Adrenal gland (tissue), 19 donors: ENCODE measurements at places on chromosomes 16 and 17. TPM values are rescaled to one million over a fixed set of nuclear protein-coding genes. Genes with fewer than 3 reads are reported as not detected.
A peak's percentile ranks its signal among the peaks of the same experiment; 100 is the strongest.

DNA sequence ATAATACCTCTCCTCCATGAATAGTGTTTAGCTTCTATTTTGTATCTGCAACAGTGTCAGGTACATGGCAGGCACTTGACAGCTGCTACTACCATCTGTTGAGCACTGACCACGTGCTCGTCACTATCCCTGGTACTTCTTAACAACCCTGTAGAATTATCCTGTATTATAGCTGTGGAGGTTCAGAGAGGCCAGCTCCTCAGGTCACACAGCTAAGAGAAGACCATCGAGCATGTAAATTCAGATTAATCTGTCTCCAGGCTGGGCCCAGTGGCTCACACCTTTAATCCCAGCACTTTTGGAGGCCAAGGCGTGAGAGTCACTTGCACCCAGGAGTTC is 26.3 kb downstream of the WSB1 start:
- peaks cover 27% of the 10 kb centered on the region for H3K4me1 ChIP-seq
- DNase-seq, result no peak
- H3K36me3 ChIP-seq, result no peaks in the 10 kb centered on the region
- no peak overlapping the region for H3K27ac ChIP-seq
- no peaks in the 10 kb centered on the region for H3K27me3 ChIP-seq

The VAMP2 gene
- total RNA-seq, result 118 TPM

DNA sequence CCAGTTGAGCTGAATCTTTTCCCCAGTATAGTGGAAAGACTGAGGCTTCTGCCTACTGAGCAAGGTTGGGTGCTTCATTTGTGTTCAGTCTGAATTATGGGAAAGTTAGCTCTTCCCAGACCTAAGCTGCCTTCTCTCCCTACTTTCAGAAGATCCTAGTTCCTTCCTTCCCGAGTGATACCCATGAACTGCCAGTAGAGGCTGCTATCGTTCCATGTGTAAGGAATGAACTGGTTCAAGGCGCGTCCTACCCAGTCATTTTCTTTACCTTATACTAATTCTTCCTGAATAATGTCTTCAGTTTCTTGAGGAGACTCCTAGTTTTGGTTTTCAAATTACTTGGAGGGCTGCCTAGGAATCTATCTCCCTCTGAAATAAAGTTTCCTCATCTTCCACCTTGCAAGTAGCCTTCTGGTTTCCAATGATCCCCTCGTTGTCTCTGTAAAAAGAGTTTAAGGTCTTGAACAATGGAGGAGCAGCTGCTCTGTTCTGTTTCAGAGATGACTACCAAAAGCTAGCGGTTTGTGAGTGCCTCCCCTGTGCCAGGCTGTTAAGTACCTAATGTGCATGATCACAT is 934 bp upstream of the AOC2 start:
- peak; percentile 59 for DNase-seq
- H3K27me3 ChIP-seq, result no peaks in the 10 kb centered on the region
- no peak overlapping the region for H3K4me3 ChIP-seq
- no peak overlapping the region for H3K27ac ChIP-seq
- peaks cover 60% of the 10 kb centered on the region for H3K36me3 ChIP-seq

GRCh38 chr17:6507535-6507934 is 48.8 kb downstream of the PITPNM3 start:
- no peaks in the 10 kb centered on the region for H3K36me3 ChIP-seq
- no peaks in the 10 kb centered on the region for H3K27me3 ChIP-seq
- H3K27ac ChIP-seq, result no peak overlapping the region
- H3K4me1 ChIP-seq, result peaks cover 9% of the 10 kb centered on the region
- H3K4me3 ChIP-seq, result no peak overlapping the region
- DNase-seq, result peak; percentile 78

The ERI2 gene
- total RNA-seq, result 24.4 TPM

GRCh38 chr17:60148373-60148772 is 1.4 kb upstream of the CA4 start:
- DNase-seq, result no peak
- no peak overlapping the region for H3K27ac ChIP-seq
- no peak overlapping the region for H3K4me3 ChIP-seq

DNA sequence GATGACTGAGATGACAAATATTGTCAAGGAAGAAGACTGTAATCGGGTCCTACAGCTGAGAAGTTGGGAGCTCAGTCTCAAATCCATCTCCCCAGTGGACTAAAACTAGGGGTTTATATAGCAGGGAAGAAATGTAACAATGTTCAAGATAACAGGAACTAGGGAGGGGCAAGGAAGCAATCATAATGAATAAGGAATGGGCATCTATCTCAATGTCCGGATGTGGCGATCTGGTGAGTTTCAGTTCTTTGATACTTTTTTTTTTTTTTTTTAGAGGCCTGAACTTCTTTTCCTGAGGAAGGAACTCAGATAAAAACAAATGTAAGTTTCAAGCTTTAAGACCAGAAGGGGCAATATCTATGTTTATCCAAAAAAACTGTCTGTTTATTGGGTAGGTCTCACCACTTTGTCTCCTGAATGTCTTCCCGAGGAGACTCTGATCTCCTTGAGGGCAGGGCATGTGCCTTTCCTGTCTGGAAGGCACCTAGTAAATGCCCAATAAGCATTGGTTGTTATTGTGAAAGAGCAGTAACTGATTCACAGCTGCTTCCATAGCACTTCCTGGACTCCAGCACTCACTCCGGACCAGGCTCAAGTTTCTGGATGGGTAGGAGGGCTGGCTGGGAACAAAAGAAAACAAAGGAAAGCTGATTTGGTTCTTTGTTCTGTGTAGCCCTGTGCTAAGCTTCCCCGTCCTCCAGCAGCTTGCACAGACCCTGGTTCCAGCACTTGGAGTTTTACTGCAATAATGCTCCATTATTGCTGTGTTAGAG is 51.9 kb downstream of the MEOX1 start:
- H3K36me3 ChIP-seq, result no peaks in the 10 kb centered on the region
- H3K4me3 ChIP-seq, result no peak overlapping the region
- H3K4me1 ChIP-seq, result no peaks in the 10 kb centered on the region

The KCNH4 gene
- not detected for total RNA-seq

The PLCG2 gene
- 14.5 TPM for total RNA-seq

- H3K27ac ChIP-seq, result peak overlapping the region; percentile 100
- peaks cover 42% of the 10 kb centered on the region for H3K4me1 ChIP-seq
- no peaks in the 10 kb centered on the region for H3K27me3 ChIP-seq
Measured at GRCh38 chr17:7476494-7476893, 2.9 kb downstream of the ZBTB4 start.

GRCh38 chr17:8522577-8522976 is 86.9 kb downstream of the NDEL1 start:
- H3K27me3 ChIP-seq, result no peaks in the 10 kb centered on the region
- DNase-seq, result no peak
- H3K36me3 ChIP-seq, result no peaks in the 10 kb centered on the region
- no peak overlapping the region for H3K27ac ChIP-seq
- no peak overlapping the region for H3K4me3 ChIP-seq

GRCh38 chr17:68807998-68808772 is 147.0 kb downstream of the ABCA8 start:
- no peaks in the 10 kb centered on the region for H3K27me3 ChIP-seq
- DNase-seq, result no peak
- no peak overlapping the region for H3K4me3 ChIP-seq
- H3K4me1 ChIP-seq, result peaks cover 14% of the 10 kb centered on the region
- no peak overlapping the region for H3K27ac ChIP-seq

The CLDN7 gene
- 2.0 TPM for total RNA-seq

DNA sequence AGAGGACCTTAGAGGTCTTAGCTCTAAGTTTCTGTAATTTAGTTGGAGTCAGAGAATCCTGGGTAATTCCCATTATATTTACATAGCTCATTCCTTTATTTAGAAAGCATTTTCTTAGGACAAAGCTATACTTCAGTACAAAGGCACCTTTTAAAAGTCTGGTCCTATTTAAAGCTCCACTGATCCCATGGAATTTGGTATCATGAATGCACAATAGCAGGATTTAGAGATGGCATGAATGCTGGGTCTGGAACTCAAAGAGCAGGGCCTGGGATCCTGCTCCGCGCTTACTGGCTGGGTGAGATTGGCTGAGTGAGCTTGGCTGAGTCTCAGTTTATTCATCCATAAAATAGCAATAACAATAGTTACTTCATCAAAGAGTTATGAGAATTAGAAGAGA is 4.8 kb downstream of the KRT23 start:
- H3K4me1 ChIP-seq, result no peaks in the 10 kb centered on the region
- no peak overlapping the region for H3K27ac ChIP-seq
- DNase-seq, result no peak

- H3K4me3 ChIP-seq, result no peak overlapping the region
- no peak overlapping the region for H3K27ac ChIP-seq
- no peaks in the 10 kb centered on the region for H3K4me1 ChIP-seq
- DNase-seq, result peak; percentile 24
Measured at GRCh38 chr16:76583466-76583865, 306.3 kb downstream of the CNTNAP4 start.

The TBC1D28 gene
- total RNA-seq, result not detected

GRCh38 chr16:65600629-65601028 is 478.8 kb upstream of the CDH11 start:
- no peak for DNase-seq
- H3K36me3 ChIP-seq, result no peaks in the 10 kb centered on the region
- no peak overlapping the region for H3K27ac ChIP-seq
- H3K4me1 ChIP-seq, result no peaks in the 10 kb centered on the region
- H3K27me3 ChIP-seq, result no peaks in the 10 kb centered on the region

The TOM1L1 gene
- total RNA-seq, result 27.4 TPM

The HBA1 gene
- total RNA-seq, result 237 TPM

DNA sequence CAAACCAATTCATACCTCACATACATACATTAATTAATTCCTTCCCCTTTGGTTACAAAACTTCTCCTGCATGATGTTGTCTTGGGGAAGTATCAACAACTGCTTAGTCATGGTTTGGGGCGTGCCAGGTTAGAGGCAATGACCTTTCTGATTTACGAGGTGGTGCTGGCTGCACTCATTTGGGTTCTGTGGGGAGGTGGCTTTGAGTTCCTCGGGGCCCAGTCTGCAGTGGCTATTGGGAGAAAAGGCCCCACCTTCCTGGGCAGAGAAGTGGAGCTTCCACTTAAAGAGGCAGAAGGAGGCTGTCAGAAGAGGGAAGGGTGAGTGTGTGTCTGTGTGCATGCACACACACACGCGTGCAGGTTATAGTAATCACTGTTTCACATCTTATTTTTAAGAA is 10.2 kb upstream of the ETV4 start:
- H3K27me3 ChIP-seq, result no peaks in the 10 kb centered on the region
- peaks cover 8% of the 10 kb centered on the region for H3K4me1 ChIP-seq
- H3K27ac ChIP-seq, result no peak overlapping the region
- H3K36me3 ChIP-seq, result no peaks in the 10 kb centered on the region

DNA sequence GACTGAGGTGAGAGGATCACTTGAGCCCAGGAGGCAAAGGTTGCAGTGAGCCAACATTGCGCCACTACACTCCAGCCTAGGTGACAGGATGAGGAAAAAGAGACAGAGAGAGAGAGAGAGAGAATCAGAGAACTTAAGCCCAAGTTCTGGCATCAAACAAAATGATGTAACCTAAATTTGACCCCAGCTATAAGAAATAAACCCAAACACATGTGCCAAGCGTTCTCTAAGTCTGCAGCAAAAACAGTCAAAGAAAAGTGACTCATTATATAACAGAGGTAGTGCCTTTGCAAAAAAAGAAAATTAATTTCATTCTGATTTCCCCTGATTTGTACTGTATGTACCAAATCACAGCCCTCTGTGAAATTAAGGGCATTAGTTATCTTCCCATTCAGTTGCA is 89.5 kb downstream of the CDH11 start:
- no peak overlapping the region for H3K27ac ChIP-seq
- no peak for DNase-seq
- no peaks in the 10 kb centered on the region for H3K36me3 ChIP-seq
- no peak overlapping the region for H3K4me3 ChIP-seq
- no peaks in the 10 kb centered on the region for H3K27me3 ChIP-seq

The KRTAP2-3 gene
- total RNA-seq, result not detected

- H3K27me3 ChIP-seq, result no peaks in the 10 kb centered on the region
- no peak overlapping the region for H3K4me3 ChIP-seq
- H3K27ac ChIP-seq, result no peak overlapping the region
- no peak for DNase-seq
- no peaks in the 10 kb centered on the region for H3K36me3 ChIP-seq
Measured at GRCh38 chr17:12438813-12439586, 226.7 kb upstream of the MYOCD start.

DNA sequence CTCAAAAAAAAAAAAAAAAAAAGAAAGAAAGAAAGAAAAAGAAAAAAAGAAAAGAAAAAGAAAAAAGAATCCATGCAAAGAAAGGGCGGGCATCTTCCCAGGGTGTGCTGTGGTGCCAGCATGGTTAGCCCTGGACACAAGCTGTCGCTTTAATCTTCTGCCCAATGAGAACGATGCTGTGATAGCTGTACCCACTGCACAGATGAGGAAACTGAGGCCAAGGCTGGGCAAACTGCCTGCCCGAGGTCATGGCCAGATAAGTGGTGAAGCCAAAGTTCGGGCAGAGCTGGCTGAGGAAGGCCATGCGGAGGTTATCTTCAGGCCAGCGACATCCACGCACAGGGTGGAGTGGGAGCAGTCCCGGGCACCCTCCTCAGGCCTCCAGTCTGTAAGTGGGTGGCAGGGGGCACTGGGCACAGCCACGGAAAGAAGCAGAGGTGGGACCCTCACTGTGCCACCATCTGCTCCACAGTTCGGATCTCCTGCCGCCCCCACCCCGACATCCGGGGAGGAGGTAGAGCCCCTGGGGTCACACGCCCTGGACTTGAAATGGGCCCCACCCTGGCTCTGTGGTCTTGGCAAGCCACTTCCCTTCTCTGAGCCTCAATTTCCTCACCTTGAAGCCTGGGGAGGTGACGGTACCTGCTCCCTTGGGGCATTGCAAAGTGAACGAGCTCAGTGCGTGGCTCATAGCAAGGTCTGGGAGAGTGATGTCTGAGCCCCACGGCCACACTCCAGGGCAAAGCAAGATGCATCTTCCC is 6.5 kb downstream of the FBXL16 start:
- H3K36me3 ChIP-seq, result no peaks in the 10 kb centered on the region
- H3K27ac ChIP-seq, result no peak overlapping the region
- peaks cover 61% of the 10 kb centered on the region for H3K27me3 ChIP-seq
- peaks cover 14% of the 10 kb centered on the region for H3K4me1 ChIP-seq

The TMEM106A gene
- total RNA-seq, result 10.9 TPM

The GLTPD2 gene
- not detected for total RNA-seq

DNA sequence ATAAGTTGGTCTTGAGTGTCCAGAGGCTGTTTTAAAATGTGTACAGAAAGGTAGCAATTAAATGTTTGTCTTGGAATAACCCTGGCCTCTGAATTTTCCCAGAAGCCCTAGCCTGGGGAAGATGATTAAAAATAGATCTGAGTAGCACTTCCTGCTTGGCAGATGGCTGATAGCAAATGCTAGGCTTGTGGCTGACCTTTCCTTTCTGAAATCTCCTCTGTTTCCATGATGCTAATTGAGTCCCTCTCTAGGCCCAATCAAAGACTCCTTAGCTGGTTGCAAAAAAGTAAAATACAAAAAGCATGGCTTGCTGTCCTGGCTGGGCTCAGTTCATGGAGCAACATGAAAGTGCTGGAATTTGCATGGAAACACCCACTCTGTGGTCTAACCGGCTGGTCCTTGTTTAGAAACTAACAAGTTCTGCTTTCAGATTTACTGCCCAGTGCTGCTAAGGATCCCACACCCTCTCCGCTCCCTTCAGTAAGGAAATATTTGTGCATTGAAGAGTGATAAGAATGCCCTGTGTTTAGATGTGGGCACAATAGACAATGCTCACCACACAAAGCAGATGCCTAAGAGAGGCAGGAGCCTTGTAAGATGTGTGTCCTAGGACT is 40.8 kb downstream of the YPEL2 start:
- peak overlapping the region; percentile 76 for H3K27ac ChIP-seq
- H3K4me3 ChIP-seq, result peak overlapping the region; percentile 7
- peaks cover 42% of the 10 kb centered on the region for H3K4me1 ChIP-seq
- no peaks in the 10 kb centered on the region for H3K27me3 ChIP-seq
- no peaks in the 10 kb centered on the region for H3K36me3 ChIP-seq

The CORO6 gene
- 7.3 TPM for total RNA-seq

The KRT36 gene
- not detected for total RNA-seq
